ENCODE measurements at places on chromosomes 12 and 14.

- no peaks in the 10 kb centered on the region for H3K27me3 ChIP-seq
- DNase-seq, result peak; percentile 94
- H3K4me1 ChIP-seq, result peaks cover 25% of the 10 kb centered on the region
- H3K36me3 ChIP-seq, result no peaks in the 10 kb centered on the region
Observed at GRCh38 chr14:100213956-100214769, 24.8 kb upstream of the YY1 start.

DNA sequence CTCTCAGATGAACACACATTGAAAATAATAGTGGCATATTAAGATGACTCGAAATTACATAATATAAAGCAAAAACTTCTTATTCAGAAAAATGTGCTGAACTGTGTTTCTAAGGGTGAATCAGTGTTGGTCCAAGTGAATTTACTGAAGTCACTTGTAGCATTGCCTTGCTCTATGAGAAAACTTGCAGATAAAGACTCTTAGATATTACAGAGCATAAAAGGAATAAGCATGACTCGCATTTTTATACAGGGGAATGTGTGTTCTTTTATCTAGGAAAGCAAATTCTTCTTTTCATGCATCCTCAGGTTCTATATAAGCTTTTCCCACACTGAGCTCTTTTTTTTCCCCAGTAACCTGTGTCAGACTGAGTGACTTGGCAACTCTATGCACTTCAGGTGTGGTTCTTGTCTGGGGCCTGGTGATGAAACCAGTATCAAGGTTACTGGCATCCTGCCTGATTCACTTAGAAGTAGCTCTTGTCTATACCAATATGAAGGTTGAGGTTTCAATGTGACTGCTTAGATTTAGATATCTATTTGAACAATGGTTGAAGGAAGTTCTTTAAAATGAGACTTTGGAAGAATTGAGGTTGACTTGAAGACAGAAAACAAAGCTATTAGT, 76.1 kb downstream of the OTOGL start:
- H3K4me1 ChIP-seq, result no peaks in the 10 kb centered on the region
- H3K4me3 ChIP-seq, result no peak overlapping the region
- H3K36me3 ChIP-seq, result no peaks in the 10 kb centered on the region
- no peak overlapping the region for H3K27ac ChIP-seq

- no peaks in the 10 kb centered on the region for H3K27me3 ChIP-seq
- H3K4me1 ChIP-seq, result peaks cover 6% of the 10 kb centered on the region
- no peak overlapping the region for H3K4me3 ChIP-seq
Observed at GRCh38 chr14:90844321-90844720, 28.1 kb upstream of the TTC7B start.

DNA sequence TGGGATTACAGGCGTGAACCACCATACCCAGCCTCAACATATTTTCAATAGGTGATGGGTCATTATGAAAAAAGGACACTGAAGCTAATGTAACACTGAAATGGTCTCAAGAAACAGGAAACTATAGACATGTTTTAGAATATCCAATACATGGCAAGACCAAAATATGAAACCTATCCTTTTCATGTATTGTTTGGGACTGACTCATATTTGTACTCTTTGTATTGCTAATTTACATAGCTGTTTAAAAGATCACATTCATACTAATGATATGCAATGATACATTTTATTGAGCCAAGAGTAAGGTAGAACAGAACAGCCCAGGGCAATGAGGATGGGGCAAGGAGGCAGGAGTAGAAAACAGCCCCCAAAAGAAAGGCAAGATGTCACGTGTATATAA, 32.6 kb downstream of the RESF1 start:
- H3K4me1 ChIP-seq, result no peaks in the 10 kb centered on the region
- peak overlapping the region; percentile 35 for H3K27ac ChIP-seq
- H3K36me3 ChIP-seq, result peaks cover 19% of the 10 kb centered on the region
- no peak overlapping the region for H3K4me3 ChIP-seq
- H3K27me3 ChIP-seq, result no peaks in the 10 kb centered on the region

- no peak overlapping the region for H3K27ac ChIP-seq
- peaks cover 9% of the 10 kb centered on the region for H3K4me1 ChIP-seq
- no peak overlapping the region for H3K4me3 ChIP-seq
- no peaks in the 10 kb centered on the region for H3K27me3 ChIP-seq
- no peak for DNase-seq
Observed at GRCh38 chr12:116247377-116247776, 30.1 kb downstream of the MED13L start.

- no peak for DNase-seq
- H3K4me3 ChIP-seq, result no peak overlapping the region
- H3K27ac ChIP-seq, result no peak overlapping the region
- no peaks in the 10 kb centered on the region for H3K4me1 ChIP-seq
Observed at GRCh38 chr14:37036669-37037341, 135.6 kb downstream of the SLC25A21 start.

DNA sequence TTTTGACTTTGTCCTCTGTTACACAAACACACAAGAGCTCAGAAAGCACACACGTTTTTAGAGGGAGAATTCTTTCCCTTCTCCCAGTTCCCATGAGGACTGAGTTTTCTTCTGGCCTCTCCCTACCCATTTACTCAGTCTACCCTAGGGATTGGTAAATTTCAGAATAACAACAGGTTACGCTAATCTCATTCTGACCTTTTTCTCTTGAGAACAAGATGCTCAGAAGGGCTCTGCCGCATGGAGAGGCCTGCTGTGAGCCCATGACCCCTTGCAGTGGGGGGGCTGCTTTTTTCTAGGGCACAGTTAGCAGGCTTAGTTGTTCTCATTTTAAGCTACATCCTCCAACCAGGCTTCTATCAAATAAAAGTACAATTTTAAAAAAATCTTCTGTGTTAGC, 69.5 kb downstream of the GPR135 start:
- H3K4me1 ChIP-seq, result no peaks in the 10 kb centered on the region
- H3K4me3 ChIP-seq, result no peak overlapping the region
- no peaks in the 10 kb centered on the region for H3K27me3 ChIP-seq
- DNase-seq, result no peak
- no peaks in the 10 kb centered on the region for H3K36me3 ChIP-seq

- no peak for DNase-seq
- H3K27ac ChIP-seq, result no peak overlapping the region
- no peak overlapping the region for H3K4me3 ChIP-seq
Observed at GRCh38 chr14:94048691-94049624, 22.8 kb downstream of the OTUB2 start.

- peak overlapping the region; percentile 33 for H3K27ac ChIP-seq
- H3K36me3 ChIP-seq, result no peaks in the 10 kb centered on the region
- peak overlapping the region; percentile 68 for H3K4me3 ChIP-seq
- peak; percentile 98 for DNase-seq
- no peaks in the 10 kb centered on the region for H3K27me3 ChIP-seq
Observed at GRCh38 chr12:131222329-131223139, 268.8 kb downstream of the ADGRD1 start.

All from common myeloid progenitor, CD34-positive (primary cell).